ENCODE measurements at places on chromosomes 7 and 10.

- no peak for DNase-seq
These were observed 119.9 kb downstream of the MBL2 start for GRCh38 chr10:52652431-52653262.

- no peak for DNase-seq
These were observed 6.7 kb downstream of the GSDME start for GRCh38 chr7:24750441-24751055.

DNA sequence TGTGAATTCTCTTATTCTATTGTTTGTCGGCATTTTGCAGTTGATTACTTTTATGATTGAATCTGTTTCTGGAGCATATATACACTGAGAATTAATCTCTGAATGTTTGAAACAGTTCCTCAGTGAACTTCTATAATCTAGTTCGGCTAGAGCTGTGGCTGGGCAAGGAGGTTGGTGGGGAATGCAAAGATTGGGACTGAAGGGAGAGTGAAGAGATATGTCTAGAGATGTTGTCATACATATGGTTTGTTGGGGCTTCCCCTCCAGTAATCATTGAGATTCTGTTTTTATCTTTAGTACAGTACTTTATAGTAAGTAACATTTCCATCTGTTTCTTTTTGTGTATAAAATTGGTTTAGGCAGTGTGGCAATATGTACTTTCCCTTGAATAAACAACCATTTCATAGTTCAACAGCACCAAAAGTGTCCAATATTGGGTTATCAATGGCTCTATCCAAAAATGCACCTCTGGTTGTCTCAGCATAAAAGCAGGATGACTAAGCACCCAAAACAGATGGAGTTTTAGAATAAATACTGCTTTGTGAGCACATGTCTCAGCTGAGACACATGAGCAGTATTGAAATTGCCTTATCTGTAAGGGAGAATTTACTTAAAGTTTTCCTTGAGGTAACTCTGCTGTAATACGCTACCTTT lies 36.7 kb downstream of the WAC start:
- DNase-seq = no peak

DNA sequence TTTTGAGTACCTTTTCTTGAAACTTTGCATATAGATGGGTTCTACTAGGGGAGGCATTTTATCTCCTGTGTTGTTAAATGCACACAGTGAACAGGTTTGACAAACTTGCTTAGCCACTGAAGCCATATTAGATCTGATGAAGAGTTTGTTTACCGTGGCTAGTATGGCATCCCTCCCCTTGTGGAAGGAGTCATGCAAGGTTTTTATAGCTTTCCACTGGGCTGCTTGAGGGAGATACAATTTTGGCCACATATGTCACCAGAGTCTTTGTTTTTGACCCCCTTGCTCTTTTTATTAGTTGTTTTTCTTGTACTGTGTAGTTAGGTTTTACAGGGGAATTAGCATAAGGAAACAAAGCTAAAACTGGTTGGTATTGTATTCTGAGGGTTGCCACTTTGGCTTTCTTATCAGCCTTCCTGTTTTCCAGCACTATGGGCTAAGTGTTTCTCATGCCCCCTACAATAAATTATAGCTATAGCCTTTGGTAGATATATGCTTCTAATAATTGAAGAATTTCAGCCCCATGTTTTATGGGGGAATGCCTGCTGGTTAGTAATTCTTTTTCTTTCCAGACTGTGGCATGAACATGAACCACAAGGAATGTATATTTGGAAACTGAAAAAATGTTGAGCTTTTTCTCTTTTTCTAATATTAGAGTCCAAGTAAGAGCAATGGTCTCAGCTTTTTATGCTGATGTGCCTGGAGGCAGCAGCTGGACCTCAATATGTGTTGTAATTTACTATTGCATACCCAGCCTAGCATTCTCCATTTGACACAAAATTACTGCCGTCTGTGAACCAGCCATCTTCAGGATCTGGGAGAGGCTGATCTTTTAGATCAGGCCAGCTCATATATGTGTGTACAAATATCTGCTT lies 18.4 kb upstream of the STEAP2 start:
- no peak for DNase-seq

DNA sequence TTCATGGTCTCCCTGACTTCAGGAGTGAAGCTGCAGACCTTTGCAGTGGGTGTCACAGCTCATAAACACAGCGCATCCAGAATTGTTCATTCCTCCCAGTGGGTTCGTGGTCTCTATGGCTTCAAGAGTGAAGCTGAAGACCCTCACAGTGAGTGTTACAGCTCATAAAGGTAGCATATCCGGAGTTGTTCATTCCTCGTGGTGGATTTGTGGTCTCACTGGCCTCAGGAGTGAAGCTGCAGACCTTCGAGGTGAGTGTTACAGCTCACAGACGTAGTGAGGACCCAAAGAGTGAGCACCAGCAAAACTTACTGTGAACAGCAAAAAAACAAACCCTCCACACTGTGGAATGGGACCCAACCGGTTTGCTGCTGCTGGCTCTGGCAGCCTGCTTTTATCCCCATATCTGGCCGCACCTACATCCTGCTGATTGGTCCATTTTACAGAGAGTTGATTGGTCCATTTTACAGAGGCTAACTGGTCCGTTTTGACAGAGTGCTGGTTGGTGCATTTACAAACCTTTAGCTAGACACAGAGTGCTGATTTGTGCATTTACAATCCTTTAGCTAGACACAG lies 308.8 kb downstream of the PTPRN2 start:
- DNase-seq = no peak

GRCh38 chr10:110511734-110512449 lies 14.2 kb downstream of the DUSP5 start:
- DNase-seq = no peak

DNA sequence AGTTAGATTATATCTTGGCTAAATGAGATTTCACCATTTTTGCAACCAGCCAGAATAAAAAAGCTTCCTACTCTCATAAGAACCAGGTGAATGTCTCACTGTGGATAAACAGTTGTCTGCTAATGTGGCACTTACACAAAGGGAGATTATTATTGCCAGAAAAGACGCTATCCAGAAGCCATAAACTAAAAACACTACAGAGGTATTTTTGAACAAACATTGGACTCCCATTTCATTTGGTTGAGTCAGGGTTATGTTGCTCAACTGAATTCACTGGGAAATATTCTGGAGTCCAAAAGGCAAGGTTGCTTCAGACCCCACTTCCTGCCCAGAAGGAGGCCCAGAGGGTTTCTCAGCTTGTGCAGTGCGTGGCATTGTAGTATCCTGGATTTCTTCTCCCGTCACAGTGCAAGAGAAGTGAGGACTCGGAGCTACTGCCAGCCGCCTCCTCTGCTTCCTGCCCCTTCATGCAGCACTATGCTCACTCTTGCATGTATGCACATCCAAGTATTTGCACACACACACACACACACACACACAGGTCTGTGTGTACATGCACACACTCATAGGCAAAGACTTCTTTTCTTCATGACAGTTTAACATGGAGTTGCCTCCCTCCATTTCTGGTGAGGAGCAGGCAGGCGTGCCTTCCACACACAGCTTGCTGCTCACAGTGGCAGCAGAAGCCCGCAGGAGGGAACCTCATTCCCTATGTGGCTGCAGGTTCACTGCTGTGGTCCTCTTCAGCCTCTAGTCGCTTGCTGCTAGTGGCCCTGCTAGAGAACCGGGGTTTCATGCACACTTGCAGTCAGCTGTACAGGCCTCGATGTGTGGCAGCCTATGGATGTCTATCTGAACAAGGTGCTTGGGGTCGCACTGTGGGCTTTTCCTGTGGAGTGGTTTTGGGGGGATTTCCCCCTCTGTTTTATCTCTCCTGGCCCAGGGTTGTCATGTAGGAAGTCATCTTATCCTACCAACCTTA lies 10.1 kb downstream of the DENND10 start:
- DNase-seq = no peak

GRCh38 chr10:113550365-113550764 lies 2.5 kb upstream of the HABP2 start:
- peak; percentile 6 for DNase-seq

GRCh38 chr7:112405286-112405685 lies 45.0 kb upstream of the IFRD1 start:
- no peak for DNase-seq

- no peak for DNase-seq
These were observed 23.1 kb downstream of the CASD1 start for GRCh38 chr7:94532676-94533075.

Data from T-helper 1 cell (primary cell).